NCI-H2029 (cell line): ENCODE measurements at places on chromosomes 6 and 20.

- no peak for DNase-seq
These were observed 30.1 kb downstream of the DUSP22 start for GRCh38 chr6:322259-322930.

DNA sequence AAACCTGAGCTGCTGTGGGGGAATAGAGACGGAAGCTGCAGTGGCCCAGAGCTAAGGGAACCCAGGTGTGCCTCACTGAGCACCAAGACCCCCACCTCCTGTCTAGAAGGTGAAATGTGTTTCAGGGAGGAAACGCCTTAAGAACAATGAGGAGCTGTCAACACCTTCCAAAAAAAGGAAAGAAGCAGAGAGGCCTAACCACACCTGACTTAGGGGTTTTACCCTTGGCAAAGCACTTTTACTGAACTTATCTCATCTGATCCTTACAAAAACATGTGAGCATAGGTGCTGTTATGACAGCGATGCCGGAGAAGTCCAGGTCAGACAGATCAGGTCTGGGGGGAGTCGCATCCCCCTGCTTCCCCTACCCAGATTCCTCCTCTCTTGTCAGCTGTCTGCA is 16.1 kb upstream of the CDKN1A start:
- DNase-seq: no peak

GRCh38 chr6:31935021-31935420 is 7.5 kb downstream of the C2 start:
- no peak for DNase-seq

GRCh38 chr6:13765570-13765969 is 48.8 kb downstream of the MCUR1 start:
- no peak for DNase-seq

DNA sequence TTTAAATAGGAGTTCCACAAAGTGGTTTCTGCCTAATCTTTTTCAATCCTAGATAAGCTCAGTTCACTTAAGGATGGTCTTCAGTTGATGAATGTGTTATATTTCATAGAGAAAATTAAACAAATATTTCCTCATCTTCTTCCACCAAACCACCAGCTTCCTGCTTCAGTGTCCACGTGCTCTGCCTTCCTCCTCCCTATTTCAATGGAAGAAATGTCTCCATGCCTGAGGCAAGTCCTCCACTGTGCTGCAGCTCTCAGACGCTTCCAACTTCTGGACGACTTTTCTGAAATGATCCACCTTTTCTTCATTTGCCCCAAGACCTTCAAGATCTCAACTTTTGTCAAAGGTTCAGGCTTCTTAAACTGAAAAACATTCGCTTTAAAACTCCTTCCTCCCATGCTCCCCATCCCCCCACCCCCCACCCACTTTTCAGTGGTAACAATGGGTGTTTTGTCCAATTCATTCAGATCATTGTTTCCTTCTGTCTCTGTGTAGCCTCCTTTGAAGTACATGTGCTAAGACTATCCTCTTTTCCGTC is 25.3 kb upstream of the FABP7 start:
- peak; percentile 7 for DNase-seq

GRCh38 chr20:8223091-8223870 is 91.2 kb downstream of the PLCB1 start:
- no peak for DNase-seq
